Spleen (tissue), 13 donors: ENCODE measurements at places on chromosomes 1 and 21. TPM values are rescaled to one million over a fixed set of nuclear protein-coding genes. Genes with fewer than 3 reads are reported as not detected.

DNA sequence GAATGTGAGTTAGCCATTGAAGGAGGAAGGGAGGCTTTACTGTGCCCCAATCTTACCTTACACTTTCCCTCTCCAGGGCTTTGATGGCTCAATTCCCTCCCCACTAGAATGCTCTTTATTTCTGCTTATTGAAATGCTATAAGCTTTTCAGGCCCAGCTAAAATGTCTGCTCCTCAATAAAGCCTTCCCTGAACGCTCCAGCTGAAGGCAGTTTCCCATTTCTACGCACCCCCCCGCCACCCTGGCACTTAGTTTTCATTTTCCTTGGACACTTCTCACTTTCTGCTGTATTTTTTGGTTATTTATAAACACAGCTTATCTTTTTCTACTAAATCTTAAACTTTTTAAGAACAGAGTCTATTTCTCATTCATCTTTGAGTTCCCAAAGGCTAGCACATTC, 7.1 kb upstream of the TMEM167B start:
- no peak for DNase-seq

The ABCD3 gene
- 30.8 TPM for total RNA-seq

- no peak for DNase-seq
These were observed 248.5 kb downstream of the USP25 start for GRCh38 chr21:15978215-15978738.

The ETV3L gene
- total RNA-seq: not detected

The PIGR gene
- total RNA-seq: 0.85 TPM

- no peak for DNase-seq
These were observed 499.6 kb downstream of the MRPL39 start for GRCh38 chr21:25107708-25108107.

DNA sequence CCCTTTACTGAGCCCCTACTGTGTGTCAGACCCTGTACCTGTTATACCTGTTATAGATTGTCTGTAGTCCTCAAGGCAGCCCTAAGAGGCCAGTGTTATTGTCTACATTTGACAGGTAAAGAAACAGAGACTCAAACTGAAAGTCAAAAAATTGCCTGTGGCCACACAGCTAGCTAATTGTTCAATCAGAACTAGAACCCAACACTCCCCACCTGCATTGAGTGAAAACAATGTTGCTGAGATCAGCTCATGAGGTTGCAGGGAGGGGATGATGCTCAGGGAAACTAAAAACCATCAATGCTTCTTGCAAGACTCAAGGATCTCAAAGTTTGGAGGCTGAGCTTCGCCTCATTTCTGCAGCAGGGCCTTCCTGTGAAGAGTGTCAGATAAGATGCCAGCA, 109.5 kb upstream of the LMO4 start:
- no peak for DNase-seq

- no peak for DNase-seq
These were observed 14.9 kb upstream of the CDA start for GRCh38 chr1:20573987-20574386.

- DNase-seq: no peak
These were observed 8.8 kb upstream of the FNDC7 start for GRCh38 chr1:108703939-108704338.

DNA sequence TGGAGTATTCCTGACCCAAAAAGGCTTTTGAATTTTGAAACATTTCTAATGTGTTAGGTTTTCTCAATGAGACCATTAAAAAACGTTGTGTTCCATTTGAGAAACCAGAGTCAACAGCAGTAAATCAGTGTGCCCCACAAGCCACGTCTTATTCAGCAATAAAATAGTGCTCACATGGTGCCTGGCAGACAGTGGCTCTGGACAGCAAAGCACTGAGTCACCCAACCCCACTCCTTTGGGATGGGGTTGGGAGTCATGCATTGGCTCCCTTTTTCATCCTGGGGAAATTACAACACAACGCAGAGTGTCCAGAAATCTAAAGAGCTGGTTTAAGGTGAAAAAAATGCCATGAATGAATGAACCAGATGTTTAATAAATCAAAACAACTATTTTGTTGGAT, 46.5 kb downstream of the KCNJ15 start:
- no peak for DNase-seq

DNA sequence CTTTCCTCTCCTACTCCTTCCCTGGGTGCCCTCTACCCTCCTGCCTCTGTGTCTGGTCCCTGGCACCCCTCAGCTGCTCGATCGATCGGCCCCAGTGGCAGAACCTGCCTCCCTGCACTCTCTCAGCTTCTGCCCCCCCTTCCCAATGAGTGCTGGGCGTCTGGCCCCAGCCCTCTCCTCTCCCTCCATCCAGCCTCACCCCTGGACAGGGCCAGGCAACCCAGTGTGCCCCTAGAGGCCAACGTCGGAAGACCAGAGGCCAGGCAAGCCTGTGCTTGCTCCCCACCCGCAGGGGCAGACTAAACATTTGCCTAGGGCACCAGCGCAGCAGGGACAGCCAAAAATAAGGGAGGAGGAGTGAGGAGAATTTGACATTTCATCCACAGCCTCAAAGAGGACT, 43.5 kb downstream of the LGR6 start:
- DNase-seq: peak; percentile 61

DNA sequence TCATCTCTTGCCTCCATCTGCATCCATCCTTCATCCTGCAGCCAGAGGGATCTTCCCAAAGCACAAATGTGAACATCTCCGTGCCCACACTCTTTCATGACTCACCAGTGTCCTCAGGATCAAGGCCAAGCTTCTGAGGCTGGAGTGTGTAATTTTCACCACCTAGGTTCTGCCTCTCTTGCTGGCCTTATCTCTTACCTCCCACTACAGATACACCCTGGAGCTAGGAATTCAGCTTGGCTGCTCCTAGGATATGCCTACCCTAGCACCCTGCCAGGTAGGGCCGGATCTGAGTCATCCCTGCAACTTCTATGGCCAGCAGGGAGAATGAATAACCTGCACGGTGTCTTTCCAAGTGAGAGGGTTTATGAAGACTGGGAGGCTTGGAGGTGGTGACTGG, 208.7 kb upstream of the CSF3R start:
- no peak for DNase-seq

- no peak for DNase-seq
These were observed 8.5 kb downstream of the DIPK1A start for GRCh38 chr1:92952714-92953113.

GRCh38 chr1:61245696-61246400, 163.5 kb downstream of the NFIA start:
- DNase-seq: no peak

- no peak for DNase-seq
These were observed 990 bp upstream of the NBL1 start for GRCh38 chr1:19643121-19643520.

- DNase-seq: peak; percentile 43
These were observed 7.1 kb upstream of the PLPP3 start for GRCh38 chr1:56586502-56586901.

GRCh38 chr1:154845879-154846278, 24.2 kb downstream of the KCNN3 start:
- DNase-seq: no peak

The LCE1A gene
- total RNA-seq: not detected

The MAPKAPK2 gene
- 106 TPM for total RNA-seq
